ENCODE measurements at places on chromosomes 2 and 18.

DNA sequence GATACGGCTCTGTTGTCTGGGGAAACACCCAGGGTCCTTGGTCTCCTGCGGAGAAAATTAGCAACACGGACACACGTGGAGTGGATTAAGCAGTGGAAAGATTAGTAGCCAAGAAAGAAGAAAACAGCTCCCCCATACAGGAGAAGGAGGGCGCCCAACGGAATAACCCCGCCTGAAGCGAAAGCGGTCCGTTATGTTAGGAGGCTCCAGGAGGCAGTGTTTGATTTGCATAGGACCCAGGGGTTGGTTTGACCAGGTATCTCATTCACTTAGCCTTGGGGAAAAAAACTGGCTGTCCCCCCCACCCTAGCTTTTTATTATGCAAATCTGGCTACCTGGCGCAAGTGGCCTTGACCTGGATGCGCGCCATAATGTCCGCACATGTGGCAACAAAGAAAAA lies 170.1 kb upstream of the KYNU start:
- DNase-seq, result no peak

- DNase-seq, result no peak
Observed at GRCh38 chr2:236558993-236559978, 10.3 kb upstream of the ACKR3 start.

- DNase-seq, result no peak
Observed at GRCh38 chr18:76619621-76620315, 124.7 kb upstream of the ZNF516 start.

DNA sequence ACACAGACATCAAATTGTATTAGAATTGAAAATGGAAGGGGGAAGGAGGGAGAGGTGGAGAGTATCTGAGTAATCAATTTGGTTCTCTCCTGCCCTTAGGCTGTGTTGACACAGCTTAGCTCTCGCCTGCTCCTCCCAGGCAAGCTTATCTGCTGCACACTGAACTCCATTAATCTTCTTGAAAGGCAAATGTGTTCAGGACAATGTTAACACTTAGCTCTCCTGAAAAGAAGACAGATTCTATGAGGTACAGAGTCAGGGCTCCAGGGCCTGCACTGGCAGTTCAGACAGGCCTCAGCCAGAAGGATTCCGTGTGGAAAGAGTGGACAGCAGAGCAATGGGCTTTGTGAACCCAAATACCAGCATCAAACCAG lies 430.0 kb upstream of the TNP1 start:
- no peak for DNase-seq

DNA sequence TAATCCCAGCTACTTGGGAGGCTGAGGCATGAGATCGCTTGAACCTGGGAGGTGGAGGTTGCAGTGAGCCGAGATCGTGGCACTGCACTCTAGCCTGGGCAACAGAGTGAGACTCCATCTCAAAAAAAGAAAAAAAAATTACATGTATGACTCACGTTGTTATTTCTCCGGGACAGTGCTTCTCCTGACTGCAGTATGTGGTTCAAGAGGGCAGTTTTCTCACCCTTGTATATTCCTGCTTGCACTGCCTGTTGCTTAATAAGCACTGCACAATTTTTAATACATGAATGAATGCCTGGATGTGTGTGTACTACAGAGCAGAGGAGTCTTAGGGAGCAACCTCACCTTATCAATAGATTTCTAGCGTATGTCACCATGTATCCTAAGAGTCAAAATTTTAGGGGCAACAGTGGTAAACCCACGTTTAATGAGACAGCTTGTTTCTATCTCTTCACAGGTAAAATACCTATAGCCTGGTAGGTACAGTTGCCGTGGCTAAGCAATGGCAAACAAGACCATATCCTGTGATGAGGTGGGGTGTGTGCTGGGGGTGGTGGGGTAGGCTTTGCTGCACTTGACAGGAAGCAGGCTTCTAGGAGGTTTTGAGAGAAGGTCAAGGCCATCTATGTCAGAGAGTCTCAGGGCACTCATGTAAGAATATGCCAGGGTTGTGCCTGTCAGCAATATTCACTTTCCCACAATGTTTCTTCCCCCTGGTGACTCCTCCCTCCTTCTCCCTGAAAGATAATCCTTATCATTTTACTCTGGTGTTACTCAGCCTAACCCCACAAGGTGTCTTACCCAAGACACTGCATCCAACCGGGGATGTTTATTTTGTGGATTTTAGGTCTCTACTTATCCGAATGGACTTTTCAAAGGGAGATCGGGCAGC lies 36.9 kb upstream of the MEX3C start:
- no peak for DNase-seq

GRCh38 chr2:240905176-240905781 lies 857 bp upstream of the CROCC2 start:
- DNase-seq, result no peak

DNA sequence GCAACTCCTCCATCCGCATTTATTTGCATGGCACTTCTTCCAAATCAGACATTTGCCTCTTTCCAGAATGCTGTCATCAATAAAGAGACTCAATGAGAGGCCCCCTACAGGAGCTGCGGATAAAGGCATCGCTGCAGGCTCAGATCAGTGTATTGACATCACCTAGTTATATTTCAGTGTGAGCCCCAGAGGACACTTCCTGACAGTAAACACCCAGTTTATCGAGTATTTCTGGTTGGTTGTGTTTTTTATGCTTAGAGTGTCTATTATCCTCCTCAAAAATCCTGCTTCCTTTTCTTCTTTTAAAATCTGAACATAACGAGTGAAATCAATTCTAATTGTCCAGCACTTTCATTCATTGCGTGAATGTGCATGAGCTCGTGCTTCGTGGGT lies 38.8 kb downstream of the NRP2 start:
- DNase-seq, result no peak

Measured in stimulated activated CD4-positive, alpha-beta T cell treated with anti-CD3 and anti-CD28 coated beads, Interleukin-2, amount 100 ng/mL, for 48 hours (primary cell).